SJSA1 (cell line): ENCODE measurements at places on chromosomes 5 and 9. TPM values are rescaled to one million over a fixed set of nuclear protein-coding genes. Genes with fewer than 3 reads are reported as not detected.

DNA sequence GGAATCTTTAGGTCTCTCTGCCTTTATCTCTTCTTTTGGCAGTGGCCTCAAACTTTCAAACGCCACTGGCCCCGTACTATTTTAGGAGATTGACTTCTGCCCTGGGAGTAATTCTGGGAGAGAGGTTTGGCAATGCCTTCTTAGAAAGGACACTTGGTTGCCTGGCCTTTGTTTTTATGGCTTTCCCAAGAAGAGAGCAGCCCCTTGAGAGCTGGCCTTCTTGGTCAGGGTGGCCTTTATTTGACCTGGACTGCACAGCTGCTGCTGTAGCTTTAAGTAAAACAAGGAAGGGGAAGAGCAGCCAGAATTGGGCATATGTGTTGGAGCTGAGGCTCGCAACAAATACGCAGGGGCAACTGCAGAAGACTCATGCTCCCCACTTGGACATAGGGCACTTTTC, 60.8 kb downstream of the PTPN3 start:
- no peak for DNase-seq

DNA sequence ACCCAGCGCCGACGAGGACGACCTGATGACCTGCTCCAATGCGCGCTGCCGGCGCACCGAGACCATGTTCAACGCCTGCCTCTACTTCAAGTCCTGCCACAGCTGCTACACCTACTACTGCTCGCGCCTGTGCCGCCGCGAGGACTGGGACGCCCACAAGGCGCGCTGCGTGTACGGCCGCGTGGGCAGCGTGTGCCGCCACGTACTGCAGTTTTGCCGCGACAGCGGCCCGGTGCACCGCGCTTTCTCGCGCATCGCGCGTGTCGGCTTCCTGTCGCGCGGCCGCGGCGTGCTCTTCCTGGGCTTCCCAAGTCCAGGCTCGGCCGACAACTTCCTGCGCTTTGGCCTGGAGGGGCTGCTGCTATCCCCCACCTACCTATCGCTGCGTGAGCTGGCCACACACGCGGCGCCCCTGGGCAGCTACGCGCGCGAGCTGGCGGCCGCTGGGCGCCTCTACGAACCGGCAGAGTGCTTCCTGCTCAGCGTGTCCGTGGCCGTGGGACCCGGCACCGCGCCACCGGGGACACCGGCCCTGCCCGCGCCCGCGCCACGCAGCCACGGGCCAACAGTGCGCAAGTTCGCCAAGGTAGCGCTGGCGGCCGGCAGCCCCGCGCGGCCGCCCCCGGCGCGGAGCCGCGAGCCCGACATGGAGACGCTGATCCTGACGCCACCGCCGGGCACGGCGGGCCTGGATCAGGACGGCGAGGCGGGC, 2.7 kb upstream of the PHPT1 start:
- no peak for DNase-seq

GRIA1 gene
- not detected in 2 replicates for total RNA-seq

DNA sequence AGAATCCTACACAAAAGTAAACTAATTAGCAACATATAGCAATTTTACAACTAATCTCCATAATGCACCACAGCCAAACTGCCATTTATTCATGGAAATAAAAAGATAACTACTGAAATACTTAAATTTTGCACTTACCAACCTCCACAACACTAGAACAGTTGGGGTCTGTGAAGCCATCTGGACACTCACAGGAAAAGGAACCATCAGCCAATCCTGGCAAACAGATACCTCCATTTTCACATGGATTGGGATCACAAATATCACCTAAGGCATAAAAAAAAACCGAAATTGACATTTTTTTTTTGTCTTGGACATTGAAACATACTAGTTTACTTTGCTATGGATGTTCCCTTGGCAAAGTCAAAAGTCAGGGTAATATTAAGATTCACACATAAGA, 130.7 kb downstream of the EDIL3 start:
- no peak for DNase-seq

DNA sequence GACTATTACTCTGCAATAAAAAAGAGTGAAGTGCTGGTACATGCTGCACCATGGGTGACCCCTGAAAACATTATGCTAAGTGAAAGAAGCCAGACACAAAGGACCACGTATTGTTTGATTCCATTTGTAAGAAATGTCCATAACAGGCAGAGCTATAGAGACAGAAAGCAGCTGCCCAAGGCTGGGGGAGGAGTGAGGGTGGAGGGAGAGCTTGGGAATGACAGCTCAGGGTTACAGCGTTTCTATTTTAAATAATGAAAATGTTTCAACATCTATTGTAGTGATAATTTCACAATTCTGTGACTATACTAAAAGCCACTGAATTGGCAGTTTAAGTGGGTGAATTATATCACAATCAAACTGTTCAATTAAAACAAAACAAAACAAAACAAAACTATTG, 81.7 kb downstream of the MYO10 start:
- DNase-seq = no peak

PCDHA7 gene
- 0.03 TPM in 1 of 2 replicates, not detected in the other for total RNA-seq
